NCI-H526 treated with DMSO at 0.1 percent for 48 hours (cell line): ENCODE measurements at places on chromosomes 1 and 21.
A peak's percentile ranks its signal among the peaks of the same experiment; 100 is the strongest.

GRCh38 chr1:231518485-231519034 lies 9.9 kb upstream of the TSNAX start:
- DNase-seq = no peak

- DNase-seq = no peak
Measured at GRCh38 chr1:2236695-2237677, 8.9 kb downstream of the SKI start.

DNA sequence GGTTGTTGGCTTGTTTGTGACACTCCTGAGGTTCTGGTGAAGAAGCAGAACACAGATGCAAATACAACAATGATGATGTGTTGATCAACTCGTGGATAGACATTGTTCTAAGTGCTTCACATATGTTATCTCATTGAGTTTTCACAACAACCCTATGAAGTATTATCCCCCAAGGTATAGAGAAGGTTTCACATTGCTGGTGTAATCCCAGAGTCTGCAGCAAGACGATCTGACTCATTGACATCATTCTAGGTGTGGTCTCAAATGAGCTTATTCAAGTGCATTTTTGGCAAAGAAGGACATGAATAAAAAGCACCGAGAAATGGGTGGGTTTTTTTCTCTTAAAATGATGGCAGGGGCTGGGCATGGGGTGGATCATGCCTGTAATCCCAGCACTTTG lies 64.1 kb upstream of the SCAF4 start:
- no peak for DNase-seq

- no peak for DNase-seq
Measured at GRCh38 chr21:37800456-37801061, 115.7 kb downstream of the KCNJ6 start.

- peak; percentile 24 for DNase-seq
Measured at GRCh38 chr1:219812086-219812485, 116.3 kb downstream of the SLC30A10 start.

DNA sequence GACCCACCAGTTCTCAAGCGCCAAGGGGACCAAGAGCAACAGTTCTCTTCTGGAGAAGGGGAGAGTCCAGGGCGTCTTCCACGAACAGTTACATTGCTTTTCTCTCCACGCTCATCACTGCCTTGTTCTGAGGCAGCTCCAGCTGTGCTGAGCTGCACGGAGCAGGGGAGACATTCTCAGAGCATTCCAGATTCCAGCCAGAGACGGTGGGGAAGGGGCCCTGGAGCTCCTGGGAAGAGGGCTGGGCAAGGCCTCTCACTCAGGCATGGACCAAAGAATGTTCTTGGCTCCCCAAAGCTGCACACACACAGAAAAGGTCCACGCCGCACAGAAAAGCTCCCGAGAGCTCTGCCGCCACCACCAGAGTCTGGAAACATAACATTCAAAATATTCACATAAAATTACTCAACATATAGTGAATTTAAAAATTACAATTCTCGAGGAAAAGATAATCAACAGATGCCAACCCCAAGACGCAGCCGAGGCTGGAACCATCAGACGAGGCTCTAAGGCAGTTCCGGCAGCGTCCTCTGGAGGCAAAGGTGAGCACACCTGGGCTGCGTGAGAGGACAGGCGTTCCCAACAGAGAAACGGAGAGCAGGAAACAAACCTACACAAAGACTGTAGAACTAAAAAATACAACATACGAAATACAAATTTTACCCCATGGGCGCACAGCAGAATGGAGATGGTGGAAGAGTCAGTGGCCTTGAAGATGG lies 40.5 kb downstream of the UBE2G2 start:
- peak; percentile 37 for DNase-seq

DNA sequence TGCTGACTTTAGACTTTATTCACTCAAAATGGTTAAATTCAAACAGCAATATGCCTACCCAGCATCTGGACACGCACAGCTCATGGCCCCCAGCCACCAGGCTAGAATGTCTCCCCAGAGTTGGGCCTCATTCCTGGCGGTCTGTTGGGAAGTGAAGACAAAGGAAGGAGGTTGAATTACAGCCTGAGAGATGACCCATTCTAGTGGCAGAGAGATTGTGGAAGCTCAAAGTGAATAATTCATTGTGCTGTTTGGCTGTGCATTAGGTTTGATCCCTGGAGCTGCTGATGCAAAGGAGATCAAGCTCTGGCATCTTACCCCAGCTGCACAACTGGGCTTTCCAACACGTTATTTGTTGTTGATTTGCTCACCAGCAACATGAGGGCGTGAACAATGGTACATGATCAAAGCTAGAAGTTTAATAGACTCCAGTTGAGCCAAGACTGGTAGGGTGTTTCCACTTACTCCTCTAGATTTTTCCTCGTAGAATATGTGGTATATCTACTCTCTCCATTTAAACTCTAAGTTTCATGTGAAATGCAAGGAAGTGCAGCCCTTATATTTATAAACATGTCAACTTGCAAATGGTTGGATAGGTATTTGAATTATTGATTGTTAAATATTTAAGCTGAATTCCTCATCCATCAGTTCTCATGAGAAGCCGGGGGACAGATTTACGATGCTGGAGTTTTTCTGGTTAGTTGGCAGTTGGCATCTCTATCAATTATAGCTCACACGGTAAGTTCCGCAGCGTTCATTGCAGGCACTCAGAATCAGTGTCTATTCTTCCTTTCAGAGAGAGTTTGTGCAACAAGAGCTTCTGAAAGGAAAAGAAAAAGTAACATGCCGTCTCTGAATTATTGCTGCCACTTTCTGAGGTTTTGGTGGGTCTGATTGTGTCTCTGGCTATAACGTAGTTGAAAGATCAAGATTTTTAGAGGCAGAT lies 222.7 kb downstream of the TM2D1 start:
- no peak for DNase-seq
